ENCODE measurements at places on chromosomes 7 and 10.

GRCh38 chr7:121562259-121562658 is 166.2 kb upstream of the FAM3C start:
- DNase-seq = no peak

- no peak for DNase-seq
These were observed 2.2 kb upstream of the SUN3 start for GRCh38 chr7:48031111-48031510.

DNA sequence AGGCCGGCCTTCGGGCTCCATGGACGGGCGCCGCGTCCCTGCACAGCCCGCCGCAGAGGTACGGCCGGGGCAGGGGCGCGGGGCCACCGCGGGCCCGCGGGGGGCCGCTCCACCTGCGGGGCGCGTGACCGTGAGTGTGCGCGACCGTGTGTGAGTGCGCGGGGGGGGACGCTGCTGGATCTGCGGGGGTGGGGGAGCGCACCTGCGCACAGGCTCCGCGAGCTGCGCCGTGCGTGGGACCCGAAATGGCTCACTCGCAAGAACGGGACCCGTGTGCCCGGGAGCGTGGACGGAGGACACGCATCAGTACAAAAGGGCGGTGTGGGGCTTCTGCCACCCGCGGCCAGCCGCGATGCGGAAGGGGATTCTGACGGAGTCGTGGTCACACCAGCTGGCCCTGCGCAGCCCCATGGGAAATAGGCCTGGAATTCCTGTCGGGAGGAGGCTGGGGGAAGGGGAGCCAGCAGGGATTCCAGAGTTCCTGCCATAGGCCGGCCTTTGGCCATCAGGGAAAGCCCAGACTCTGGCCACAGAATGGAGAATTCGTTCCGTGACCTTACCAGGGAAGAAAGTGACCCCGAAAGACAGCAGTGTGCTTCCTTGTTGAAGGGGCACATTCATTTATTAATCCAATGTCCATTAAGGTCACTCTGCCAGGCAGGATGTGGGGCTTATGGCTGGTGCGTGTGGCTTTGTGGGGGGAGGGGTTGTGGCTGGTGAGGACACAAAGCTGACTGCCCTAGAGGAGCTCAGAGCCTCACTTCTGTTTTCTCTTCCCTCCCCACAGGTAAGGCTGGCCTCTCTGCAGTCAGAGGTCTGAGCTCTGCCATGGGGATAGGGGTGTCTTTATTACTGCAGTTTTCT is 494 bp downstream of the REPIN1 start:
- peak; percentile 52 for DNase-seq

GRCh38 chr7:120259386-120259785 is 13.6 kb upstream of the KCND2 start:
- no peak for DNase-seq

DNA sequence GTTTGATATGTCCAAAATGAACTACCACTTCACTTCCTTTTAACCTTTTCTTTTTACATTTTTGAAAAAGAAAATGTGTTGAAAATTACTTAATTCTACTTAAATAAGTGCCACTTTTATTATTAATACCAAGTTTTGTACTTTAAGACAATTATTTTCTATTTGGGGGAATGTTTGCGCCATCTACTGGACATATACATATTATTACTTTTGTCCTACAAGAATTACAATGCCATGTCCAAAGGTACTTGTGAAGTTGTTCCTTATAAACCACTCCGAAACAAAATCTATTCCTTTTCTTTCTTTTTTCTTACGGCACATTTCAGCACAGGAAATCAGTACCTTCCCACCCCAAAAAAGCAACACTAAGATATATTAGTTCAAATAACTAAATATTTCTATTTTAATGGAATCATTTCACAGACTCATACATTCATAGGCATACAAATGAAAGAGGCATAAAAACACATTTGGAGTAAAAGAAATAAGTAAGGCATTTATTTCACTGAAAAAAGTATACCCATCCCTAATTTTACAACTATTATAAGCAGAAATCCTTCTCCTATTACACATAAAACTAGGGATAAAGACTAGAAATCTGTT is 169.9 kb downstream of the RNF133 start:
- DNase-seq = no peak

DNA sequence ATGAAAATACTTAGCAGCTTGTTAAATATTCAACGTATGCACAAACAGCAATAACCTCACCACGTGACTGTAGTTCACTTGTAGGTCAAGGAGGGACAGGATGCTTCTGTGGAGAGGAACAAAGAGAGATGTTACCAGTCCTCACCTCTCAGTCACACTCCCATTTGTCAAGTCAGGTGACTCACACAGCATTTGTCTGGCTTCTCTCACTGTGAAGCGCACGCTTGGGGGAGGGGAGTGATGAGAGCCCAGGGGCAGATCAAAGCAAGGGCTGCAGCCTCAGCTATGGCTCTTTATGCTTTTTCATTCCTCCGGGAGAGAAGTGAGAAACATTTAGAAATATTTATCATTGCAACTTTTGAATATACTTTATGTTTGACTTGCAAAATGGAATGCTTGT is 2.9 kb upstream of the RBM20 start:
- peak; percentile 41 for DNase-seq

GRCh38 chr7:15352421-15353206 is 209.2 kb downstream of the AGMO start:
- DNase-seq = no peak

GRCh38 chr10:31025142-31025541 is 6.5 kb downstream of the ZNF438 start:
- no peak for DNase-seq

- DNase-seq = no peak
These were observed 4.3 kb upstream of the NEUROG3 start for GRCh38 chr10:69577268-69578232.

GRCh38 chr7:126569402-126569801 is 683.3 kb downstream of the GRM8 start:
- DNase-seq = no peak

- no peak for DNase-seq
These were observed 343.6 kb upstream of the AUTS2 start for GRCh38 chr7:69254643-69255042.

DNA sequence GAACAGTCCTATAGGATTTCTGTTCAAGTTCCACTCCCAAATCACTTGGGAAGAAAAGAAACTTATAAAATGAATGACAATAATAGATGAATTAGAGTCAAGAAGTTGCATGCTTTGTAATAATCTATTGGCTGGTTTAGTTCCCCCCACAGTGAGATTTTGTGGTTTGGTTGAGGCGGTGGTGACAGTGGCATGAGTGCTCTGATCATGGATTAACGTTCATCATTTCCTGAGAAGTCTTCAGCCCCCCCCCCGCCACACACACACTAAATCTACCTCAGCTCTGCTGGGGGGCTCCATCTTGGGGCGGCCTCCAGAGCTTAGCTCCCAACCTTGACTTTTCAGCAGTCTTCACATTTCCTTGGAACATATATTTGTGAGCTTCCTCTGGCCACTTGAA is 121.7 kb downstream of the ABCA13 start:
- DNase-seq = no peak

- no peak for DNase-seq
These were observed 50.6 kb upstream of the FAM204A start for GRCh38 chr10:118392761-118393160.

DNA sequence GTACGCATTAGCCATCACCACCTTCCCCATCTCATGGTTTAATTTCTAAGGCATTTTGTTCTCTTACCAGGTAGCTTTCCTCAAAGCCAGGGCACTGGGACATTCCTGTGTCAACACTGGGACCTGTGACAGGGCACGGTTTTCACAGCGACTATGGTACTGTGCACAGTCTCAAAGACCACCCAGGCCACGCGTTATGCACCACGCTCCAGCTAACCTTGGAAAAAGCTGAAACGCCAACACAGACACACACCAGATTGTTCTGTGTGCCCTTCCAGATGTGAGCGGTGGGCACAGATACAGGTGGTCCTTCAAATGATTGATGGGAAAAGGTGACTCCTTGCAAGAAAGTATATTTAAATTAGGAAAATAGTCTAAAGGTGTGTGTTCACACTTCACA is 337.3 kb downstream of the WDR37 start:
- DNase-seq = no peak

GRCh38 chr7:91565499-91566401 is 301.5 kb downstream of the FZD1 start:
- no peak for DNase-seq

DNA sequence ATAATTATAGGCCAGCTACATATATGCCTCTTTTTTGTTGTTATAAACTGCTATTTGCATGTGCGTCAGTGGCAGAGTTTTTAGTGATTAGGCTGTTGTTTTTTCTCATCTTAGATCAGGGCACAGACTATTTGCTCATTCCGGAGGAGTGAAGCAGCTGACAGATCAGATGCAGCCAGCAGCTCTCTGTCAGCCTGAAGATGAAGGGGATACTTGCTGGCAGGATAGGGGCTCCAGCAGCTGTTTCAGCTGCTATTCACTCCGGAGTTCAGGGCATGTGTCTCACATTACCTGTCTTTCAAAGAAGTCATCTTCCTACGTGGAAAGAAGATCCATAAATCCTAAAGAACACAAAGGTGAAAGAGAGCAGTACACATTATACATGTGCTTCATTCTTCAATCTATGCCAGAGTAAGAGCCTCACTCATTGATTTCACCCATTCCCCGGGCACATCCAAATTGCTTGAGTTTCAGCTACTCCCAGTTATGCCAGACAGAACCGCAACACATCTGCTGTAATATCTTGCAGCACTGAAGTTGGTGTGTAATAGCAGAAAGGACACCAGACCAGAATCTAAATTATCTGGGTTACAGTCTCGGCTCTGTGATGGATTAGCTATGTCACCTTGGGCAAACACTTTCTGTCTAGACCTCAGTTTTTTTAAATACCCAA is 182.8 kb upstream of the CHRM2 start:
- DNase-seq = no peak

GRCh38 chr10:63752318-63752717 is 231.1 kb downstream of the REEP3 start:
- DNase-seq = no peak

- DNase-seq = peak; percentile 63
These were observed 9.1 kb upstream of the ZYX start for GRCh38 chr7:143372070-143372469.

DNA sequence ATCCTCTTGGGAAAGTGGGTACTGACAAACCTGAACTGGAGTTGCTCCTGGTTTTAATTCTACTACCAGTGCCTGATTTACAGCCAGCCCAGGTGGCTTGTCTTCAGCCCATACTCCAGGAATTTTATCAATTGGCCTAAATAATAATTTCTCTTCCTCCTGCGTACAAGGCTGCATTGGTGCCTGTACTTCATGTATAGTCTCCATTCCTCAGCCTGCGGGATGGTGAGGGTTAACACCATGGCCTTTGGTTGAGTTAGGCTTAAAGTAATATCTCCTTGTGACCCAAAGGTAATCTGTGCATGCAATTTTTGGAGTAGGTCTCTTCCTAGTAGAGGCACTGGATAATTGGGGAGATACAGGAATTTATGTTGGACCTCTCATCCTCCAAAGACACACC is 5.5 kb upstream of the ZNF117 start:
- no peak for DNase-seq

DNA sequence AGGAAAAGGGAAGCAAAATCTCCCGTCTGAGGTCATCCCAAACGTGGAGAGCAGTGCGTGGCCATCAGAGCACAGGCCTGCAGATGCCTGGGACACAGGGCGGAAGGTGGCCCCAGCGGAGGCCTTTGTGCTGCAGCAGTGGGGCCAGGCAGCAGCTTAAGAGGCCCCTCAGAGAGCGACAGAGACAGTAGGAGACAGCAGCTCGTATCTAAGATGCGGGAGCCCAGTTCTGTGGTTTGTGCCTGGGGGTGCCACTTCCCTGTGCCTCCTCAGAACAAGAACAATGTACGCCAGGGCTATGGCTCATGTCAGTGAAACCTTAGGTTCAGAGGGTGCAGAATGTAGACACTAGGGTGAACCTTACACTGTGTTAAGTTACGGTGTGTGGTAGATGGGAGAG is 316.6 kb upstream of the AKR1E2 start:
- no peak for DNase-seq

DNA sequence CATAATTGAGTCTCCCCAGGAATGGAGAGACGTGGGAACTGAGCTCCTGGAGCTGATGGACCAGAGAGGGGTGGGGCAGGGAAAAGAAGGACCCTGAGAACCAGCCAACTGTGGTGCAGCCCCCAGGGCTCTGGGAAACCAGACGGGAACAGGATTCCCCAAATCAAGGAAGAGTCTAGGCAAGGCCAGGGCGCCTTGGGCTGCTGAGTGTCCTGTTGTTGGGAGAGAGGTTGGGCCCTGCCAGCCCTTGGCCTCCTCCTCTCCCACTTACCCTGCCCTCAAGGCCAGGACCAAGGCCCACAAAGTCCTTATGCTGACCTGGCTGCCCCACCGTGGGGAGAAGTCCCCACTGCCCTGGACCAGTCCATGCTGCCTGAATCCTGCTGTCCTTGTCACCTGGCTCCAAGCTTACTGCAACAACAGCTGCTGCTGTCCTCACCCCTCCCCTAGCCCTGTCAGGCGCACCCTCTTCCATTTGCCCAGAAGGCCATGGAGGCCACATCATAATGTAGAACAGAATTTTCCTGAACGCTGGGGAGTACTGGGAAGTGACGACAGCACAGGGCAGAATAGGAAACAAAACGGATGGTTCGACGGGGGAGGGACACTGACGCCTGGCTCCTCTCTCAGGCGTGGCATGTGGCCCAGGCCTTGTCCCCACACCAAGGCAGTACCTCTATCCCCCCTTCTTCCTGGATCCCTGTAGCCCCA is 132.9 kb upstream of the ZMIZ1 start:
- DNase-seq = no peak

GRCh38 chr7:150735596-150736358 is 1.4 kb upstream of the GIMAP5 start:
- no peak for DNase-seq

- no peak for DNase-seq
These were observed 39.9 kb downstream of the STRA8 start for GRCh38 chr7:135273581-135273980.

DNA sequence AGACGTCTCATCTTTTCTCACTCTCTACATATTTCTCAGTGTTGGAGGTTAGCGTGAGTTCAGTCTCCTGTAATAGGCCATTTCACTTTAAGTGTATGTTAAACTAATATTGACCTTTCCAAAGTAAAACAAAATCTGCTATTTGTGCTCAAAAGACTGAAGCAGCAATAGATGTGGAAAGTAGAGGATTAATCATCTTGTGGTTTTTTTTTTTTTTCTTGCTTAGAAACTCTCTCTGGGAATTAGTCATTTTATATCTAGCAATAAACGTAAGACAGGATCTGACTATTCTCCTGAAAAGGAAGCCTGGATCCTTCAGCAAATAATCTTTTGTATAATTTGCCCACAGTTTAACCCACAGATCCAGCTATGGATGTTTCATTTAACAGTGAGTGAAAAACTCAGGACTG is 81.7 kb downstream of the NRP1 start:
- no peak for DNase-seq

DNA sequence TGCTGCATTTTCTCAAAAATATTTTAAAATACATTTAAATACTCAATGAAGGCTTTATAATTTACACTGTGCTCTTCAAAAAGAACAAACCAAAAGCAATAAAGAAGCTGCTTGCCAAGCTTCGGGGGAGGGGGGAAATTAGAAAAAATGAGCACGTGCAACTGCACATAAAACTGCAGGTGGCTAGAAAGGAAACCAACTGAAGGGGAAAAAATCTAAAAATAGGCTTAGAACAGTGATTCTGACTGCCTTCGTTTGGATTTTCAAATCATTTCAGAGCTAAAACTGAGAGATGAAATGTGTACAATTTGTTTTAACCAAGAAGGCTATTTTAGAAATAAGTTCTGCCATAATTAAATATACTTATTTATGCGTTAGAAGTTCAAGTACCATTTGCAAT is 61.4 kb downstream of the ABI1 start:
- no peak for DNase-seq

- no peak for DNase-seq
These were observed 370.1 kb downstream of the FRMD4A start for GRCh38 chr10:13960603-13961002.

GRCh38 chr7:112453505-112454171 is 3.4 kb downstream of the IFRD1 start:
- no peak for DNase-seq
